GM23248 (cell line): ENCODE measurements at places on chromosomes 11 and 22. TPM values are rescaled to one million over a fixed set of nuclear protein-coding genes. Genes with fewer than 3 reads are reported as not detected.

- no peak for DNase-seq
Observed at GRCh38 chr22:47495110-47495509, 732.7 kb downstream of the TBC1D22A start.

DNA sequence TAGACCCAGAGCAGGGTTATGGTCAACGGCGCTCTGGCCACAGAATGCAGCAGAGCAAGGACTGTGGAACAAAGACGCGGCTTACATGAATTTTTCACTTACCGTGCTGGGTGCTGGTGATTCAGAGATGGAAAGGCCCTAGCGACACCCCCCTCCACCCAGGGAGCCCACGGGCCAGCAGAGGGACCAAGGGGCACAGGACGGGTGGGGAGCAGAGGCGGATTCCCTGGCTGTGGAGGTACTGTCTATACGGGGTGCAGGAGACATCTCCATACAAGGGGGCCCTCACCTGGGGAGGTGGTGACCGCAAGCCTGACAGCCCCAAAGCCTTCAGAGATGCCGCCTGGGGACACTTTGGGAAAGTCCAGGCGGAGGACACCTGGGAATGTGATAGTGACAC lies 1.1 kb upstream of the SEPTIN5 start:
- no peak for DNase-seq

DNA sequence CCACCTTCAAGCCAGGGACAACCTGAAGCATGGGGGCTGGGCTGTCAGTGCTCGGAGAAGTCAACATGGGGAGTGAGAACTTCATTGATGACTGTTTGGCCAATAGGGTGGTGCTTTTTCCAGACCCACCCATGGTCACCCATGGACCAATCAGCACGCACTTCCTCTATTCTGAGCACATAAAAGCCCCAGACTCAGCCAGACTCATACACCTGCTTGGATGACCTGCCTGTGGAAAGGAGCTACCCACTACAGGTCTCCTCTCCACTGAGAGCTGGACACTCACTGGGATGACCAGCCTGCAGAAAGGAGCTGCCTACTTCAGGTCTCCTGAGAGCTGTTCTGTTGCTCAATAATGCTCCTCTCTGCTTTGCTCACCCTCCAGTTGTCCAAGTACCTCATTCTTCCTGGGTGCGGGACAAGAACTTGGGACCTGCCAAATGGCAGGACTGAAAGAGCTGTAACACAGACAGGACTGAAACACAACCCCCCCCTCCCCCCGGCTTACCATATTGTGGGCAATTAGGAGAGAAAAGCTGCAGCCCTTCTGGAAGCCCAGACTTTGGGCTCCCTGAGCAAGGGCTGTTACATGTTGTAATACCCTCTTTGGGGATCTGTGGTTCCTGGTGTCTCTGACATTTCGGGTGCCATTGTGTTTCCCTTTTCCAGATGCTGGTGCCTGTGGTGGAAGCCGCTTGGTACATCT lies 44.4 kb upstream of the WNT11 start:
- peak; percentile 10 for DNase-seq

GRCh38 chr22:25420471-25420924 lies 144.0 kb upstream of the GRK3 start:
- no peak for DNase-seq

DNA sequence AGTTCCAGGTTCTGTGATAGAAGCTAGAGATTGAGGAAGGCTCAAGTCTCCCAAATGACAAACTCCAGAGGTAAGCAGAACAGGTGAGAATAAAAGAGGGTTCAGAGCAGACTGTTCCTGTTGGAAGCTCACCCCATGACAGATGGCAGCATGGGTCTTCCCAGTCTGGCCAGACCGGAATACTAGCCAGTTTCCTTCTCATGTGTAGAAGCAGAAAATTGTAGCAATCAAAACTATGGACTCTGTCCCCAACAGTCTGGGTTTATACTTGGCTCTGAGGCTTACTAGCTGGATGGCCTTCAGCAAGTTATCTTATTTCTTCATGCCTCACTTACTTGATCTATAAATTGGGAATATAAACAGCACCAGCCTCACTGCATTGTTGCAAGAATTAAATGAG lies 494.8 kb downstream of the MN1 start:
- DNase-seq, result no peak

DNA sequence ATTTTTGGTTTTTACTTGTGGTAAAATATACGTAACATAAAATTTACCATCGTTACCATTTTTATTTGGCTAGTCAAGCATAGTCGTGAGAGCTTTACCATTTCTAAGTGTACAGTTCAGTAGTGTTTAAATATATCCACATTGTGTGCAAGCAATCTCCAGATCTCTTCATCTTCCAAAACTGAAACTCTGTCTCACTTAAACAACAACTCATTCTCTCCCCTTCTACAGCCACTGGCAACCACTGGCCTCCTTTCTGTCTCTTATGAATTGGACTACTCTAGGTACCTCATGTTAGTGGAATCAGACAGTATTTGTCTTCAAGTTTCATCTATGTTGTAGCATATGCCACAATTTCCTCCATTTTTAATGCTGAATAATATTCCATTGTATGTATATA lies 37.4 kb downstream of the SMC1B start:
- no peak for DNase-seq

- DNase-seq, result no peak
Observed at GRCh38 chr11:10935015-10935559, 77.2 kb upstream of the ZBED5 start.

DNA sequence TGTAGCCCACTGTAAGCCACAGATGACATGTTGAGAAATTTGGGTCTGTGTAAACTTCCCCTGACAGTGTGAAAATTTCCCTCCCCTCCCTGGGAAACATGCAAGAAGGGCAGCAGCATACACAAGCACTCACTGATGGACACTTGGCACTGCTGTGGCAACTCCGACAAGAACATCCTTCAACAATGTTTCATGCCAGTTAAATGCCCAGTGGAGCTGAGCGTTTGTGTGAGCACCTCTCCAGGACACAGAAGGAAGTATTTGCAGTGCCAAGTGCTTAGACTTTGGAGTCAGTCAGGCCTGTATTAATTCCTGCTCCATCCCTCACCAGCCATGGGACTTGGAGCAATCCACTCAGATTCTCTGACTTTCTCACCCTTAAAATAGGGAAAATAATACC lies 17.7 kb downstream of the C11orf87 start:
- DNase-seq, result no peak

Gene GGT5
- 0.38 and 1.3 TPM in 2 replicates for total RNA-seq
